ENCODE measurements at places on chromosomes 7 and 10.

- DNase-seq, result no peak
These were observed 116.4 kb downstream of the TCERG1L start for GRCh38 chr10:131195116-131195515.

GRCh38 chr10:86673216-86673826, 5.0 kb downstream of the LDB3 start:
- peak; percentile 82 for DNase-seq

- DNase-seq, result no peak
These were observed 87.6 kb upstream of the NEBL start for GRCh38 chr10:20984662-20985061.

DNA sequence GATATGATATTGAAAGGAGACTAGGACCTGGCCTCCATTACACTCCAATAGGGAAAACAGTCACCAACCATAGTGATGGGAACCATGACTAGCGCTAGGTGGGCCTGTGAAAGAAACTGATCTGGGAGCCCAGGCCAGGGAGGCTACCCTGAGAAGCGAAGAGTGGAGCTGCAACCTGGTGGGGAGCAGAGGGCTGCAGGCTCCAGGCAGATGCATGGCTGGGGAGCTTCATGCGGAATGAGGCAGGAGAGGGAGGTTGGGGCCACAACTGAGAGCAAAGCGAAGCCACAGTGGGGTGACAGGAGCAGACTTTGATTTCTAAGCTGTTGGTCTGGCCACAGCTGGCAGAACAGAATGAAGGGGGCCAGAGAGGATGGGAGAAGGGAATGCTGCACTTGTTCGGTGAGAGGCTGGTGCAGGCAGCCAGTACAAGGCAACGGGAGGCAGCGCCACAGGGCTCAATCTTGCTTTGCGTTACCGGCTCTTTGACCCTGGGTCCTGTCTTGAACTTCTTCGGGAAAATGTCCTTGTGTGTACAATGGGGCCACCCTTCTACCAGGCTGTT, 88.4 kb downstream of the TACC2 start:
- no peak for DNase-seq

DNA sequence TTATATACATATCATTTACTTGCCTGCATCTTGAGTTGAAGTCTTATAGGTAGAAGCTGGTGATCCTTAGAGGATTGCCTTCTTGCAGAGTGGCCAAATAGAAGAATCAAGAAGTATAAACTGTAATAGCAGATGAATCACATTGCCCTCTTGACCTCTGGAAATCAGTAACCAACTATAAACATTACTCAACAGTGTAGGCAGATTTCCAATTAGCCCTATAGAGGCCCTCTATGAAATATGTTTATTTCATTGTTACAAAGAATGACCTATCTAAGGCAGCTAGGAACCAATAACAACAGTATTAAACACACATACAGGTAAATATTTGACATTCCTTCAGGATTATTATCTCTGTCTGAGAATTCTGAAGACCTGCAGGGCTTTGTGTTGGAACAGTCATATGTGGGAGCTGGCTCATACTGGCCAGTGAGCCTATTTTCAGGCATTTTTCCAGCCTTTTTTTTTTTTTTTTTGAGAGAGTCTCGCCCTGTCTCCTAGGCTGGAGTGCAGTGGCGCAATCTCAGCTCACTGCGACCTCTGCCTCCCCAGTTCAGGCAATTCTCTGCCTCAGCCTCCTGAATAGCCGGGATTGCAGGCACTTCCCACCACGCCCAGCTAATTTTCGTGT, 7.2 kb upstream of the SRI start:
- DNase-seq, result no peak

DNA sequence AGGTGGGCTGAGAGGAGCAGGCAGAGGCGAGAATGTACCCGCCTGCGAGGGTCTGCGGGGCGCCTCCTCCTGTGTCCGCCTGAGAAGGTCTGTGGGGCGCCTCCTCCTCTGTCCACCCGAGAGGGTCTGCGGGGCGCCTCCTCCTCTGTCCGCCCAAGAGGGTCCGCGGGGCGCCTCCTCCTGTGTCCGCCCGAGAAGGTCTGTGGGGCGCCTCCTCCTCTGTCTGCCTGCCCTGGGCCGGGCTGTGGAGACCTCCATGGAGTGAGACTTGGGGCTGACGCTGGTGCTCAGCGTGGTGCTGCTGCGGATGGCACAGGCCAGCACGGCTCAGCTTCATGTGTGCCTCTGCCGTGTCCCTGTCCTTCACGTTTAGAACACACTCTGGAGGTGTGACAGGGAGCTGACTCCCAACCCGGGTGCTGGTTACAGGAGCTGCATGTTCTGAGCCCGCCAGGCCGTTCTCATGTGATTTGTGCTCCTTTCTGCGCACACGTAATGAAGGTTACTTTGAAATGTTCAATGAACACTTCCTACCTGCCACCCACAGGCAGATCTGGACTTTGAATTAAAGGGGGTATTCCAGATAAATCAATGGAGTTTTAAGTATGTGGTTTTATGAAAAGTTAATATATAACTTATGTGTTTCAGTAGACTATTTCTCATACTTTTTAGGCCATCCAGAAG, 20.5 kb upstream of the GET4 start:
- no peak for DNase-seq

- DNase-seq, result no peak
These were observed 55.1 kb downstream of the CPED1 start for GRCh38 chr7:121043314-121044234.

- no peak for DNase-seq
These were observed 3.9 kb upstream of the GPRIN2 start for GRCh38 chr10:46560381-46560780.

DNA sequence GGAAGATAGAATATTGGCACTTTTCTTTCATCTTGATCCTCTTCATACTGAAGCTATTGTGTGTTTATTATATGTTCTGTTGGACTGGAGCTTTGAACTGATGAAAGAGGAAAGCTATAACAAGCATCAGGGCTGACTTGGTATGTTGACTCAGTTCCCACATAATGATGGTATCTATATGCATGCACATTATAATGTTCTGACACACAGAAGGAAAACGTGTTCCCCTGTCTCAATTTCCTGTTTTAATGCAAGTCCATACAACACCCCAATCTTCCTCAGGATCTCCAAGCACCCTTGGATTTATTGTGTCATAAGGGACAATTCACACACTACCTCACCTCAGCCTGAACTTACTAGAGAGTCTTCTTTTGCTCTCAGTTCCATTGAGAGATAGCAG, 8.3 kb upstream of the WASL start:
- DNase-seq, result no peak

GRCh38 chr10:110357252-110357780, 52.6 kb upstream of the SMNDC1 start:
- no peak for DNase-seq

DNA sequence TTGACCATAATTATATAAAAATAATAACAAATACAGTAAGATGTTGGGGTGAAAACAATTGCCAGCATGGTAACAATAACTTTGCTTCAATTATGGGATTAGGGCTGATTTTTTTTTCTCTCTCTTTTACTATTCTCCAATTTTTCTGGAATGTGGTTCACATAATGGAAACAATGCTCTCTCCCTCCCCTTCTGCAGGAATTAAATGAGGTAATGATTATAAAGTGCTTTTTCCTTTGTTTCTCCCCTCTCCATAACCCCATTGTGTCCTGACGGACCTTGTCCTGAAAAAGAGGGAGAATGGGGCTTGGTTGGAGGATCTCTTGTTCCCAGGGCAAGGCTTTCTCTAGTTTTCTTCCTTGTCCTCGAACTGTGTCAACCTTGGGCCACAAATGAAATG, 234.0 kb upstream of the ZNF32 start:
- no peak for DNase-seq

DNA sequence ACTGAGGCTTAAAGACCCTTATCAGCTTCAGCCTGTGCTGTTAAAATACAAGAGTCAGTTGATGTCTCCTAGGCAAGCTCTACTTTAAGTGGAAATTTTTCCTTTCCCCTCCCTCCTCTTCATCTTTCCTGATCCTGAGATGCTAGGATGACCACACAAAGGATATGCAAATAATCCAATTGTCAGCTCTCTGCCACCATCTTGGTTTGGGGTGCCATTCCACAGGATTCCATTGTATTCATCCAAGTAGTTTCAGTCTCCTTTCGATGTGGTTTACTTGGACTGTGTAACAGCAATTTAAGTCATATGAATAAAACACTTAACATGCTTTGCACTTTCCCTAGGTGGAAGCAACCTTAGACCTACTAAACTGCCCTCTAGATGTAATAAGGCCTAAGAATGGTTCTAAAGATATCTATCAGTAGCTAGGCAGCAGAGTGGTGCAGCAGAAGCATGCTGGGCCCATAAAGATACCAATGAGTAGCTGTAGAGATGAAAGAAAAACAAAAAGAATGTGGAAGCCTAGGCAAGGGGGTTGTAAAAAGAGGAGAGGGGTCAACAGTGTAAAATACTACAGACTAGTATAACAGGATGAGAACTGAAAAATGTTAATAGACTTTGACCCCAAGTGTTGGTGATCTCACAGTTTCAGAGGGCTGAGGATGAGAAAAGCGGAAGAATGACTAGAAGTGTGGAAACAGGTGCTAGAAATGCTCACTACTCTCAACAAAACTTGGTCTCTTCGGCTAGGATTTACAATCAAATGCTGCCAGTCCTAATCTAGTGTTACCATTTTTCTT, 2.4 kb upstream of the CFAP69 start:
- DNase-seq, result no peak

DNA sequence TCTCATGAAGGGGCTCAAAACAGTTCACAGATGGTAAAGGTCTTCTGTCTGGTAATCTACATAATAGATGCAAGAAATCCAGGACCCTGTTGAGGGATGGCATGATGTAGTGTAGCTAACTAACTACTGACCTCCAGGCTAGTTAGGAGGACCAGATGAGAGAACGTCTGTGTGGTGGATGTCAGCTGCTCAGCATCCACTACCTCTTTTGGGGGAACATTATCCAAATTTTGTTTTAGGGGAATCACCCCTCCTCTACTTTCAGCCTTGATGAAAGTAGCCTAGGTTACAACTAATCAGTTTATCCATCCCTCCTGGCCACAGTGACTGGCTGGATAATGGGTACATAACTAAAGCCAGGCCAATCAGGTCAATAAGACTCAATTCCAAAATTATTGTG, 246.0 kb downstream of the RNLS start:
- DNase-seq, result no peak

GRCh38 chr10:131071721-131072120, 239.8 kb downstream of the TCERG1L start:
- no peak for DNase-seq

- DNase-seq, result no peak
These were observed 151.0 kb upstream of the FRMD4A start for GRCh38 chr10:14481752-14482151.

- no peak for DNase-seq
These were observed 36.9 kb downstream of the TNPO3 start for GRCh38 chr7:129017933-129018538.

GRCh38 chr7:22697876-22698606, 29.0 kb upstream of the IL6 start:
- DNase-seq, result no peak

DNA sequence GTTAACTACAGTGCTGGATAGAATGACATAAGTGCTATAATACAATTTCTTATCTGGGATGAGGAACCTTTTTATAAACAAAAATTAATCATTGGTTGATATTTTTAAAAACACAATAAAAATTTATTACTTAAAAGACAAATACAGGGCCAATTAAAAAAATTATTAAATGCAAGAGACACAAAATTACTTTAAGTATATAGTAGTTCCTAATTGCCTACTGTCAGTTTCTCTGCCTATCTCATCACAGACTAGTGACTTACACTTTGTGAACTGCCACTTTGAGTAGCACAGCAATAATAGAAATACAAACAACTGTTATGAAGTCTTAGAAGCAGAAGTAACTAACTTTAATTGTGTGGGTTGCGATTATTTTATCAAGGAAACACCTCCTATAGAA, 8.4 kb downstream of the TES start:
- no peak for DNase-seq

GRCh38 chr7:13091974-13092707, 404.7 kb downstream of the ARL4A start:
- no peak for DNase-seq

- no peak for DNase-seq
These were observed 57.6 kb upstream of the DOCK1 start for GRCh38 chr10:126847666-126848065.

GRCh38 chr7:35605760-35606159, 89.2 kb downstream of the HERPUD2 start:
- no peak for DNase-seq

DNA sequence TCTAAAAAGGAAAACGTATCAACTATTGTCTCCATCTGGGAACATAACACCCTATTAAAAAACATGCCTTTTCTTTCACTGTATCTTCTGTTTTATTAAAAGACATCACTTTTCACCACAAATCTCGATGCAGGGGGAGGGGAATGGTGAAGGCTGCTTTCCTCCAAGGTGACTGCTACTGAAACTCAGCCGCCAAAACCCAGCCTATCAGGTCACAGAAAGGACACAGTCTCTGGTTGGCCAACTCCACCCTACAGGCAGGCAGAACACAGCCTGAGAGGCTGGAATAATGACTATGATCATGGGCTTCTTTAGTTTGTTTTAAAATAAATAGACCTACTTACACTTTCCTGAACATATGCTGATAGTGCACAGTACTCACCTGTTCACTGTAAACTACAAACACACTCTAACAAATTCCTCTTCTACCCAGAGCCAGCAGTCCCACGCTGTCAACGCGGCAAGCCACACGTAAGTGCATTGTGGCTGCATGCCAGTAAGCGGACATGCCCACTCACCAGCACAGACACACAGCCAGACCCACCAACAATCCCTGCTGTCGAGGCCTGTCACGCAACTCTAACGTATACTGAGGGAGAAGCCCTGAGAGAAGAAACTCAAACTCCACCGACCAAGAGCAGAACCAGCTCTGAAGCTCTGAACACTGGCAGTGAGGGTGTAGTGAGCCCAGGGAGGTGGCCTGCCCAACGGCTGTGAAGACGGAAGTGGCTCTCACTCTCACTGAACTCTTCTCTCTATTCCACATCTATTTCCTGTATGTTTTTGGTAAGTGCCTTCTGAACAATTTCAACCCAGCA, 41.8 kb downstream of the NCAPG2 start:
- DNase-seq, result no peak

DNA sequence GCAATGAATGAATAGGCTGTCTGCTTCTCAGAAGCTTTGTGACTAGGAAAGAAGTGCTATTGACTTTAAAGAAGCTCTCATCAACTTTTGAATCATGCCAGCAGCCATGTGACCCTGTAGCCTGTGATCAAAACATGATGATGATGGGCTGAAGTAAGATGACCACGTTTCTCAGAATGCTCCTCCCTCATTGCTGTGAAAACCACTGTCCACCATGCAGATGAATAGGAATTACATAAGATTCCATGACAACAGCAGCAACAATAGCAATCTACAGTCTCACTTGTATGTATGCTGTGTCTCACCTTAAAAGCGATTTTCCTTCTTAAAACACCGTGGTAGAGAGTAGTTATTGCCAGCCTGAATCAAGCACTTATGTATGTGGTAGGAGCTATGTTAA, 228.4 kb downstream of the TRIL start:
- no peak for DNase-seq

- peak; percentile 50 for DNase-seq
These were observed 65.6 kb upstream of the KDM7A start for GRCh38 chr7:140242057-140243031.

Data from NCI-H2171 (cell line).